ENCODE measurements at places on chromosomes 11 and 22.

- no peak for DNase-seq
Observed at GRCh38 chr11:75236062-75236461, 4.5 kb upstream of the TPBGL start.

DNA sequence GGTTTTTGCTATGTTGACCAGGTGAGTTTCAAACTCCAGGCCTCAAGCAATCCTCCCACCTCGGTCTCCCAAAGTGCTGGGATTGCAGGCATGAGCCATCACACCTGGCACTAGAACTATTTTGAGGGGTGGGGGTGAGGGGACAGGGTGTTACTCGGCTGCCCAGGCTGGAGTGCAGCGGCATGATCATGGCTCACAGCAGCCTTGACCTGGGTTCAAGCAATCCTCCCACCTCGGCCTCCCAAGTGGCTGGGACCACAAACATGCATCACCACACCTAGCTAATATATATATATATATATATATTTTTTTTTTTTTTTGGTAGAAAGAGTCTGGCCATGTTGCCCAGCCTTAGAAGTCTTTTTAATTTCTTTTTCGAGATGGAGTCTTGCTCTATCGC lies 17.1 kb upstream of the IFITM3 start:
- no peak for DNase-seq

DNA sequence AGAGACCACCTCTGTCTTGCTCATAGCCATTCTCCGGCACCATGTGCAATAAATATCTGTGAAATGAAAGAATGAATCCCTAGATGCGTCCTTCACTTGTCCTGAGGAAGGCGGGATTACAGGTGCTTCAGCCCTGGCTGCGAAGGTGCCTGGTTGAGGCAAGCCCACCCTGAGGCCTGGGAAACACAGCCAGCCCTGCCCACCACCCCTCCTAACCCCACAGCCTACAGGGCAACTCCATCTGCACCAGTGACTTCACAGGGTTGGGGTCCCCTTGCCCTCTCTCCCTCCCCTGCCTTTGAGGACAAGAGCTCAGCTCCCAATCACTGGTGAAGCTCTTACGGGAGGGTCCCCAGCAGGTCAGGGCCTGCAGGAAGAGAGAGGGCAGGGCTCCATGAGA lies 17.5 kb upstream of the SCGB1A1 start:
- DNase-seq: no peak

DNA sequence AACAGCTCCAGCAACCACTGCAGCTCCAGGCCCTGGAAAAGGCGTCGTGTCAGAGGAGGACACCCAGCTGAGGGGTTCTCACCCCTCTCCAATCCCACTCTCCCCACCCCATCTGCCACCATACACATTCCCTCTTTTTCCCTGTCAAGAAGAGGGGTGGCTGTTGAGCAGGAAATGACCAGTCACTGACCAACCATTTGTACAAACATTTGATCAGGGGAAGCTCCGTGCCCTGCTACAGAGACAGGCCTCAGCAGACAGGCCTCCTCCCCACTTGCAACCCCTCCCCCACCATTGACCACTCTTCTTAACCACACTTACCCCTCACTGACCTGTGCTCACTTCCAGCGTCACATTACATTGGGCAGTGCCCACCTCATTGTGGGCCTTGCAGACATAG lies 2.3 kb upstream of the VSIG2 start:
- DNase-seq: no peak

DNA sequence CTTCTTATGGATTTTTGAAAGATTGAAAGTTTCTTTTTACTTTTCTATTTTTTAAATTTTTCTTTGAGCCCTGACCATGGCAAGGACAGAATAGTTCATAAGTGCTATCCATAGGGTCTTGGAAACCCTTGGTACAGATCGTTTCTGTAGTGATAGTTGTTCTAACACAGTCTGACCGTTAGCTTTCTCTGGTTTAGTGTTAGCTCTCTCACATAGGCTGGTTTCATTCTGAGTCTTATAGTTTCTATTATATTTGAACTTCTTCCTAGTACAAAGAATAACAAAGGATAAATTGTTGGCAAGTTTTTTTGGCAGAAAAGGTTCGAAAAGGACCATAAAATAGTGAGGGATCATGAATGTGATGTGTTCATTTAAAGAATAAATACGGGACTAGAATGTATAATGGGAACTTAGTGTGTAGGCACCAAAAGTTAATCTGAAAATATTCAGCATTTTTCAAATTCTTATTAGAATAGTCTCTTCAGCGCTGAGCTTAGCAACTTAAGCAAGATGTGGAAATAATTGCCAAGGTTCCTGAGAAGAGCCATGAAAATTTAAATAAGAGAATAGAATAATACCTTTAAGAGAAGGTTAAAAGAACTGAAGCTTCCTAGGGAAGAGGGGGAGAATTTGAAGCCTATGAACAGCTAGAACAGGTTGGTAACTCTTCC lies 24.1 kb downstream of the FDX1 start:
- no peak for DNase-seq

DNA sequence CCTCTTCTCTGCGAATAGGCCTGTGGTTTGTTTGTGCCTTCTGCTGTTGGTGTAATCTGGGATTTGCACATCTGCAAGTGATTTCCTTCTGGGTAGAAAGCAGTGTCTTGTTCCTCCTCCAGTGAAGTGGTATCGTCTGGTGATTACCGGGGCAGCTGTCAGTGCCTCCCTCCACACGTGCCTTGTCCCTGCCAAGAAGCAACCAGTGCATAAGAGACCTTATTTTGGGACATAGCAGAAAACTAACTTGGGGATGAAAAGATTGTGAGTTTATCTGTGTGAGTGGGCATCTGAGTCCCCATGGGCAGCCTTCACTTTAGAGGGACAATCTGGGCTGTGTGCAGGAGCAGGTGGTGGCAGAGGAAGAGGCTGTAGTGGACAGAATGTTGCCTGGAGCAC lies 71.5 kb upstream of the SORL1-AS1 start:
- no peak for DNase-seq

- peak; percentile 69 for DNase-seq
Observed at GRCh38 chr11:120303004-120303637, 22.0 kb upstream of the TLCD5 start.

- no peak for DNase-seq
Observed at GRCh38 chr11:36257351-36257750, 31.9 kb downstream of the COMMD9 start.

GRCh38 chr11:537622-538430 lies 499 bp downstream of the LRRC56 start:
- no peak for DNase-seq

GRCh38 chr11:46588915-46589314 lies 4.9 kb downstream of the AMBRA1 start:
- no peak for DNase-seq

DNA sequence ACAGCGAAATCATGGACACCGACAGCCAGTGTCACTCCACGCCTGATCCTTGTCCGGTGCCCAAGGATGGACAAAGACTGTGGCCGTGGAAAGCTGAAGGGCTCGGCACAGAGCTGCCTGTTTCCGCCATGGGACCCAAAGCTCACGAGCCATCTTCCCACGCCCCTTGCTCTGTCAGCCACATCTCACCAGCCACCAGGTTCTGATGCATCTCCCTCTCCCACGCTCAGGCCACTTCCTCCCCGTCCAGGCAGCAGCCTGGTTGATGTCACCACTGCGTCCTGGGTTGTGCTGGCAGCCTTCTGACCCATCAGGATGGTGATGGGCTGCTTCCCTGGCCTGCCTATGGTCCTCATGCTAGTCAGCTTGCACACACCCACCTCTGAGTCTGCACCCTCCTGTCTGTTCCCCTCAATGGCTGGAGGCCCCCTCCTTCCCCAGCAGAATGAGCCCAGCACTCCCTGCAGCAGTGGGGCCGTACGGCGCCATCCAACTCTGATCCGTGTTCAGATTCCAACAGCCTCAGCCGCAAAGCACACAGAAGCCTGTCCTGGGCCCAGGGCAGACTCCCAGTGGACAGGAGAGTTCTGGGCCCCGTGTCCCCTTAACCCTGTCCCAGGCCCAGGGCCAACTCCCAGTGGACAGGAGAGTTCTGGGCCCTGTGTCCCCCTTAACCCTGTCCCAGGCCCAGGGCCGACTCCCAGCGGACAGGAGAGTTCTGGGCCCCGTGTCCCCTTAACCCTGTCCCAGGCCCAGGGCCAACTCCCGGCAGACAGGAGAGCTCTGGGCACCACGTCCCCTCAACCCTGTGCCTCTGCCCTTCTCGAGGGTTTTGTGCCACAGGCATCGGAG lies 259.5 kb downstream of the BRD1 start:
- no peak for DNase-seq

DNA sequence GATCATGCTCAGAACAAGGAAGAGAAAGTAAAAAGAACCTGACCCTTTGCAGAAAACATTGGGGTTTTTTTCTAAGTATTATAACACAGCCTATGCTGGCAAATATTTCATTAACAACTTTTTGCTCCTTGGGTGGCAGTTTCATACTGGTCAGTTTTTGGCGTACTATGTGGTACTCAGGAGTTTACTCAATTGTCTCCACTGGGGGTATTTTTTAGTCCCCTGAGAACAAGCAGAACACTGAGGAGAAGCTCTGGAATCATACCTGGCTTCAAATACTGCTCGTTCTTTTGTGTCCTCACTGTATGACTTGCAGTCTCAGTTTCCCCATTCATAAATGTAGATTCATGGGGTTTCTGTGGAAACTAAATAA lies 90.4 kb downstream of the SERGEF start:
- DNase-seq: no peak

DNA sequence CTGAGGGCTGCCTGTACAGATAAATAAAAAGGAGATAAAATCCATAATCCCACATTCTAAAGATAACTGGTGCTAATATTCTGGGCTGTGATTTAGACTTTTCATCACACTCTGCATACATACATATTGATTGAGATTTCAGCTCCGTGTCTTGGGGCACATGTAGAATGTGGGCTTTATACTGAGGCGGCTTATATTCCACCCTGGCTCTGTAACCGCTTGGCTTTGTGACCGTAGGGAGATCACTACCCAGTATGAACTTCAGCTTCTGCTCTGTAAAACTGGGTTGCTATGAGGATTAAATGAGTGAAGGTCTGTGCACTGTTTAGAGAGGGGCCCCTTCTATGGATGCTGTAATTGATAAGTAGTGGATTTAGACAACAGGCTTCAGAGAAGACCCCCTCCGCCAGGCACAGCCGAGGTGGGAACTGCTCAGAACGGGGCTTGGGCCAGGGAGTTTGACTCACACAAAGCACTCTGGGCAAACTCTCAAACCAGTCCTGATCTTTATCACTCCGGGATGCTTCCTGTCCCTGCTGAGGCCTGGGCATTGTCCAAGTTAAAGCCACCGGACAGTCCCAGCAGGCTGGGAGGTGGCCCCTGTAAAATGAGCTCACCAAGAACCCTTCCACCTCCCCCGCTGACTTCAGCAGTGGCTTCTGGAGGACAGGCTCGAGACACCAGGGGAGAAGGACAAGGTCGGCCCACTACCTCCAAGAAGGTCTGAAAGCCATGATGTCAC lies 17.2 kb downstream of the KIAA1671 start:
- no peak for DNase-seq

DNA sequence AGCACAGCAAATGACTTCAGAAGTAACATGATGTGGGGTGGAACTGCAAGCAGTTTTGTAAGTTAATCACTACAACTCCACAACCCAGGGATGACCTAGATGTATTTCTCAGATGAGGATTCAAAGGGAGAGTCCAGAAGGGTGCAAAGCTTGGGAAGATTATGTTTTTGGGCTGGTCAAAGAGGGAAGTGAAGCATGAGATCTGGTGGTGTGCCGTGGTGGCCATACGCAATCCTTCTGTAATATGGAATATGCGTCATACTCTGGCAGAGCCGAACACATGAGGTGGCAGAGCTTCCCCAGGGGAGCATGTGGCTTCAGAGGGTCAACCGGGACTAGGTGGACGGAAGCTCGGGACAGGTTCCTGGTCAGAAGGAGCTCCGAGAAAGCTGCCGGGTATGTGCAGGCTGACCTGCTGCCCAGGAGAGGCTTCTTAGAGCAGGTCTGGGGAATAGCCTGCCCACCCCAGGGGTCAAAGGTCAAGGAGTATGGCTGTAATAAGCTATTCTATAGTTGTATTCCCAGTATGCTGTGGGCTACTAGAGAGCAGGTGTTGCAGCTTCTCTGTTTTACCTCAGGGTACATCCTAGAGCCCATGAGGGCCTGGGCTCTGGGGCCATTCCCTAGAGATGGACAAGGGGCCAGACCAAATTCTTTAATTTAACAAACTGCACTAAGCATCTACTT lies 70.1 kb upstream of the PHOX2A start:
- no peak for DNase-seq

DNA sequence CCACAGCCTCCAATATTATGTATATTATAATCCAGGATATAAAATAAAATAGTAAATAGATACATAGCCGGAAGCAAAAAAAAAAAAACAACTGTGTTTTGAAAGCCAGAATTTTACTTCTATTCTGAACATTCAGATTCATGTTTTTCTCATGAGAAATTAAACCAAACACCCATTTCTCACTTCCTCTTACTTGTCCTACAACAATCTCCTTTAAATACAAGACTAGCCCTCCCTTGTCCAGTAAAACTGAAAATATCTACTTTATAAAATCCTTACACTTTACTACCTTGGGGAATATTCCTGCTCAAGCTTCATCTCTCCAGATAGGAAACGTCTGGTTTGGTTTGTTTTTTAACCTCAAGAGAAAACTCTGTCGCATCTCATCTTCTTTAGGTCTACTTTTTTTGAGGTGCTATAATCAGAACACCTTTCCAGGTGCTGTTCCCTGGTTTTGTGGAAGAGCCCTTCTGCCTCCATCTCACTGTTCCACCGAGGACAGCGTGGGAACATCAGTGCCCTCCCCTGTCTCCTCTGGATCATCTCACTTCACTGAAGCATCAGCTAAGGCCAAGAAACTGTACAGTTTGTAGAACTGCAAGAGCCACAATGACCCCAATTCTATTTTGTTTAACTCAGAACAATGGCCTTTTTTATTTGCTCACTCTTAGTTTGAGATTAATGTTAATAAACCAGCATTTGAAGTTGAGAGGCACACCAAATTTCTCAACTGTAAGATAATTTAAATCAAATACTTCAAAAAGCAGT lies 82.0 kb upstream of the ARHGAP32 start:
- no peak for DNase-seq

DNA sequence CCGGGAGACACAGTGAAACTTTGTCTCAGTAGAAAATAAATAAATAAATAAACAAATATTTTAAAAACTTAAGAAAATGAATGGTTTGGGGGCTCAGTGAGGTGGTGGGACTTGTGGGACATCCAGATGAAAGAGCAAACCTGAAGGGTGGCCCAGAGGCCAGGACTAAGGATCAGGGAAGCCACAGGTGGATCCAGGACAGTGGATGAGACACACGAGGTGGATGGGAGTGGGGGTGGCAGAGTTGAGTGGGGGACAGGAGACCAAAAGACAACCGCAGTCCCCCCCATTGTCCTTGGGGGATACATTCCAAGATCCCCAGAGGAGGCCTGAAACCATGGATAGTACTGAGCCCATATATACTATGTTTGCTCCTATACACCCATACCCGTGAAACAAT lies 7.1 kb downstream of the RFPL1 start:
- DNase-seq: no peak

- DNase-seq: no peak
Observed at GRCh38 chr11:87322568-87322967, 284.8 kb downstream of the TMEM135 start.

All from foreskin keratinocyte (primary cell).